ENCODE measurements at places on chromosomes 6 and 20.

DNA sequence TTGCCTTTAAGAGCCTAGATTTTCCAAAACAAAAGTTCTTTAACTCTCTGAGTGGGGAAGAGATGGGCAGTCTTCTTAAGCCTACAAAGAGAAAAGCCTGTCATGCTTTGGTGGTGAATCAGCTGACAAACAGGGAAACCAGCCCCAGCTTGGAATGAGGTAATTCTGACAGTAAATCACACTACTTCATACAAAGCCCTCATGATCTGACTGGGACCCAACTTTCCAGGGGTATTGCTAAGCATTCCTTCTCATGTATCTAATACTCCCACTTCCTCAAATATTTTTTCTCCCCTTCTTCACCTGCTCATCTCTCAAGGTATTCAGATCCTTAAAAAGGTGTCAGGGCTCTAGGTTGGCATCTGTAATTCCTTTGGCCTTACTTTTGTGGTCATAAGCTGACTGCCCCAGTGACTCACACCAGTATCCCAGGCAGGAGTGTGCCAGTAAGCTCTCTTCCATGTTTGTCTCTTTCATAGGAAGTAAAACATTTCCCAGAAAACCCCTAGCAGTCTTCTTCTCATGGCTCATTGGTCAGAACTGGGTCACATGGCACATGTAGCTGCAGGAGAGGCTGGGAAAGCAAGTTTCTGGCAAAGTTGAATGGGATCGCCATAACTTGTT lies 15.0 kb upstream of the TBC1D22B start:
- DNase-seq, result no peak

DNA sequence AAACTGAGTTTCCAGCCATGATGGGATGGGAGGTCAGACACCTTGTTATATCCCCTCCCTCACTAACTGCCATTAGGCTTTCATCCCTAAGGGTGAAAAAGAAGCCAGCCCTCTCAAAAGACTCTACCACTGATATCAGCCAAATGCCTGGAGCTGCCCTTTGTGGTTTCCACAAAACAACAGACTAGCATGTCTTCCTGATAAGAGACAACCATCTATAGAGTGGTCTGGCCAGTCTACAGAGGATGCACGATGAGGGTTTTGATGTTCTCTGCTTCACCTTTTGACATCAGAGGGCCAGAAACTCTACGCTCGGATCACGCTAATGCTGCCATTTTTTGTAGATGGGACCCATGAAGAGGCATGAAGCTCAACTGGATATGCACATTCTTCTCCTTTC lies 61.7 kb upstream of the ARHGAP18 start:
- DNase-seq, result no peak

DNA sequence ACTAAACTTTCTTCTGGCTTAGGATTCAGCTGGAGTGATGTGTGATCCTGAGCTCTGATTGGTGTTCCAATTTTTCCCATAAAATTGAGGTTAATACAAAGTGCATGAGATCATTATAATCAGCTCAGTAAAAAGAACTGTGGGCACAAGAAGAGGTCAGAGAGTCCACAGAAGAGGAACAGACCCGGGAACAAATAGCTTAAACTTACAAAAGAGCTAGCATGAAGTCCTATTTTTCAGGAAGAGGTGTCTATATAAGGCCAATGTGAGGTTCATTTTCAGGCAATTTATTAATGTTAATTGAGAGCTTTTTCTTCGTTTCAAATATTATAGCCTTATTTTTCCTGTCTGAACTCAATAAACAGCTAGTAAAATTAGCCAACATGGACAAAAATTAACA lies 26.9 kb upstream of the STX11 start:
- DNase-seq, result no peak

DNA sequence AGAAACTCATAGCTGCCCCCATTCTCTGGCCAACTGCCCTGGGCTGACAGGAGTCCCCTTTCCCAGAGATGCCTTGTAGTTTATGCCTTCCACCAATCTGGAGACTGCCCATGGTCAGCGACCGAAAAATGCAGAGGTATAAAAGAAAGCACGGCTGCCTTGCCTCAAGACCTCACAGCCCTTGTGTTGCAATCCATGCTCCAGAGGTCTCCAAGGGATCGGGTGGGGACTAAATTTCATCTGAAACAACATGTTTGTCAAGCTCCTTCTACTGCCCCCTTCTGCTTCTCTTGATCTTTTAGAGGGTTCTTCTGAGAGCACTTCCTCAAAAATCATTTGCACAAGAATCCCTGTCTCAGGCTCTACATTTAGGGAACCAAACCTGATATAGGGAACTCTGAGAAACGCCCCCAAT lies 128.8 kb downstream of the PLCB1 start:
- no peak for DNase-seq

GRCh38 chr6:112563368-112563767 lies 216.2 kb downstream of the RFPL4B start:
- DNase-seq, result no peak

- DNase-seq, result no peak
Measured at GRCh38 chr6:1606780-1607515, 2.8 kb upstream of the FOXC1 start.

GRCh38 chr6:11473008-11473740 lies 64.4 kb upstream of the TMEM170B start:
- no peak for DNase-seq

DNA sequence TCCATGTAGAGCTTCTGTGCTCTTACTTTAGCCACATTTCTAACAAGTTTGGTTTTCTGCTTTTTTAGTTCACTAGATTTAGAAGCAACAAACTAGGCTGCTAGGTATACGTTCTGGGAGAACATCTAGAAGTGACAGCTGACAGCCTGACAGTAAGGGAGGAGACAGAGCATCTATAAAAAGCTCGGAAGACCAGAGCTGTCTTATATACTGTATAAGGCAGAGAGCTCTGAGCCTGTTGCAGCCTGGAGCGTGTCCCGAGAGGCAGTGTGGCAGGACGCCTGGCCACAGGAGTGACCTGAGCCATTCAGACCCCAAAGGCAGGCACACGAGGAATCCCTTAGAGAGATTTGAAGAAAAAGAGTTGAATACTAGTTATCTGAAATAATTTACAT lies 24.6 kb downstream of the PPP1R14C start:
- no peak for DNase-seq

DNA sequence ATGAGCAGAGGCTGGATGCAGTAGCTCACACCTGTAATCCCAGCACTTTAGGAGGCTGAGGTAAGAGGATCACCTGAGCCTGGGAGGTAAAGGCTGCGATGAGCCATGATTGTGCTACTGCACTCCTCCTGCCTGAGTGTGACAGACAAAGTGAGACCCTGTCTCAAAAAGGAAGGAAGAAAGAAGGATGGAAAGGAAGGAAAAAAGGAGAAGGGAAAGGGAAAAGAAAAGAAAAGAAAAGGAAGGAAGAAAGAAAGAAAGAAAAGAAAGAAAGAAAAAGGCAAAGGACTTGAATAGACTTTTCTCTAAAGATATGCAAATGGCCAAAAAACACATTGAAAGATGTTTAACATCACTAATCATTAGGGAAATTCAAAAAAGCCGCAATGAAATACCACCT lies 215.3 kb upstream of the MYLIP start:
- DNase-seq, result no peak

- no peak for DNase-seq
Measured at GRCh38 chr6:53581856-53582255, 37.0 kb upstream of the GCLC start.

DNA sequence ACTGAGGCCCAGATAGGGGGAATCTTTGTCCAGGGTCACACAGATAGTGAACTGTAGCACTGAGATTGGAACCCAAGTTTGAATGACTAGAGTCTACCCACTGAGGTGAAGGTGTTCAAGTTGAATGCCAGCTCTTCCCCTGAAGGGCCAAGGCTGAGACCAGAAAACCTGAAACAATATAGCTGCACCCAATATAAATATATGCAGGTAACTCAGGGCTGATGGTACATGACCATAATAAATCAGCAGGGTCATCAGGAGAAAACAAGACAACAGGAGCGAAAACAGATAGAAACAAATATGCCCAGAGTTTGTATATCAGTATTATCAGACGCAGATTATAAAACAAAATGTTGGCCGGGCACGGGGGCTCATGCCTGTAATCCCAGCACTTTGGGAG lies 4.0 kb upstream of the RBCK1 start:
- DNase-seq, result no peak

DNA sequence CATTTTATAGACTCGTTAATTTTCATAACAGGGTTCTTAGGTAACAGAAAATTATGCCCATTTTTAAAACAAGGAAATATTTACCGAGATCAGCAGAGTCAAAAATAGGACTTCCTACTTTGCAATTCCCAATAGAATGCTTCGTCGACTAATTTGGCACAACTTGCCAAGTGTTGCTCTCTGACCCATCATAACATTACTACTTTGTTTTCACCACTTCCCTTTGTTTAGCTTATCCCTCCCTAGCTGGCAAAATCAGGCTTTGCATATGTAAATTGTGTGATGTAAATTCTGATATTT lies 914 bp upstream of the RANBP9 start:
- no peak for DNase-seq

GRCh38 chr20:37541326-37541725 lies 13.7 kb upstream of the BLCAP start:
- no peak for DNase-seq
